Mucosa of descending colon (tissue), 3 donors: ENCODE measurements at places on chromosomes 13 and 19.
A peak's percentile ranks its signal among the peaks of the same experiment; 100 is the strongest.

- no peak for DNase-seq
Measured at GRCh38 chr13:22662771-22663170, 518.0 kb upstream of the SGCG start.

DNA sequence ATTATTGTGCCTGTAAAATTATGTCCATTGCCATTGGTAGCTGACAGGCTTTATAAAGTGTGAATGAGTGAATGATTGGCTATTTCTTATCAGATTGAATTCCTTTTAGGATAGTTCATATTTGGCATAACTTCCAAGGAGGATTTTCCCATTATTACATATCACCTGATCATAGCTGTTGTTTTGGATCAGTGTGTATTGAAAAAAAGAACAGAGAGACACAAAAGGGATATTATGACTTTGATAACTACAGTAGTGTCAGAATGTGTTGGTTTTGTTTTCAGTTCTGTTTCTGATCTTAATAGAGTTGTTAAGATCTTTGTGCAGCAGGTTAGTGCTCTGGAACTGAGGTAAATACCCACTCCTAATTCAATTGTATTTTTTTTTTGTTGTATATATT lies 103.8 kb downstream of the LRCH1 start:
- DNase-seq: no peak

DNA sequence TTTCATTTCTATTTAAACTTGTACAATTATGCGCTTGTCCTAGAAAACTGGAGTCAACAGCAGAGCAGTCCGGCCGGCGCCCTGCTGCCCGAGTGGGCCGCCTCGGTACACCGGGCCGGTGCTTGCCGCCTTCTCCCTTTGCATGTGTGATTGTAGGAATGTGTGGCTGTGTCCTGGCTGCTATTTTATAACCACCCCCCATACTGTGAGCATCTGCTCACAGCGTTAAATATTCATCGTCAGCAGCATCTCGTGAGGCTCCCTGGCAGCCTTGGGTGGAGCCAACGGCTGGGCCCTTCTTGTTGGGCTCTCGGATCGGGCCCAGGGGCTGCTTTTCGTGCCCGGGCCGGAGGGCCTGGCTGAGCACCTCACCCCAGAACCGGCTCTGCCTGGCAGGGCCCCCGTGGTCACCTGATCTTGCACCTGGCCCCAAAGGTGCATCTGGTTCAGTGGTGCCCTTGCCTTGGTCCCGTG lies 10.6 kb downstream of the PIAS4 start:
- DNase-seq: no peak

GRCh38 chr19:46217476-46217875 lies 12.1 kb upstream of the IGFL1 start:
- no peak for DNase-seq

GRCh38 chr19:57441979-57442752 lies 7.0 kb downstream of the ZNF749 start:
- no peak for DNase-seq

GRCh38 chr19:50331994-50332243 lies 2.7 kb upstream of the KCNC3 start:
- no peak for DNase-seq

GRCh38 chr13:24161010-24161775 lies 673 bp downstream of the SPATA13 start:
- DNase-seq: peak; percentile 70
